ENCODE measurements at places on chromosomes 1 and 21. TPM values are rescaled to one million over a fixed set of nuclear protein-coding genes. Genes with fewer than 3 reads are reported as not detected.

PRAMEF5 gene
- not detected for total RNA-seq

AMY1C gene
- total RNA-seq = not detected

WNT9A gene
- total RNA-seq = 1.5 TPM

FAAP20 gene
- 15.5 TPM for total RNA-seq

HORMAD1 gene
- 0.39 TPM for total RNA-seq

DNA sequence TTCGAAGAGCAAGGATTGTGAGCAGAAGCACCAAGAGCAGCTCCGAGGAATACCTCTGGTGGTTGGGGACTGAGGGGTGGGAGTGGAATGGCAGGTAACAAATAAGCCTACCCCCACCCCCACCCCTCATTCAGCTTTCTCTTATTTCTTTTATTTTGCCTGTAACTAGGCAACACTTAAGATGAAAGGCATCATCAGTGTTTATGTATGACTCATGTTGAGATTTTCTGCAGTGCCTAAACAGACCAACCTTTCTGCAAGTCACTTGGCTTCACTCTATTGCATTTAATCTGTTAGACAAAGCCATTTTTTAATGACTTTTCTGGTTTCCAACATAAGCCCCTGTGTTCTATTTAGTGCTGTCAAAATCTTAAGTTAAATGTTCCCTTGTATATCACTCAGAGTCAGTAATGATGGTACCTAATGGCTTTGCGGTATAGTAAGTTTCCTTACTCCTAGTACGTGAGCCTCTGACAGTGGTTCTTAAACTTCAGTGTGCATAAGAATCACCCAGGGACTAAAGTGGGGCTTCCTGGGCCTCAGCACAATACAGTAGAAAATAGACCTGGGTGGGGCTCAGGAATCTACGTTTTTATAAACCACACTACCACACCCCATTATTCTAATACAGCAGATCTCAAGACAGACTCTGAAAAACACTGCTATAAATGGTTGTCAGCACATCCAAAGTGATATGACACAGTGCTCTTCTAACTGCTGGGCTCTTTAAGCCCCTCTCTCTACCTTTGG lies 19.9 kb downstream of the CASQ2 start:
- DNase-seq = no peak

DNA sequence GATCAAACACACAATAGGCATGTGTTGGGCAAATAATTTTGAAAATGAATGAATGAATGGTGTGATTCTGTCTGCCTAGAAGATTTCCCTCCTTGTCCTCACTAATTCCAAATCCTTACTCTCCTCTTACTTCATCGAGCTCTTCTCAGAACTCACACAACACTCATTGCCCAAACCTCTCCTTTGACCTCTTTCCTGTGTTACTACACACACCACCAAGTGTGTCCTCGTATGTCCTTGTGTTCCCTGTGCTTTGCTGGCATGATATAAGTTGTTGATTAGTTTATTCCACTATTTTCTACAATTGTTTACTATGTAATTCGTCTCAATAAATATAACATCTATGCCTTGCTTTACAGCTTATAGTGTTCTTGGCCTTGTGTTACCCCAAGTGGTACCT lies 41.4 kb upstream of the GALNT2 start:
- no peak for DNase-seq

DNA sequence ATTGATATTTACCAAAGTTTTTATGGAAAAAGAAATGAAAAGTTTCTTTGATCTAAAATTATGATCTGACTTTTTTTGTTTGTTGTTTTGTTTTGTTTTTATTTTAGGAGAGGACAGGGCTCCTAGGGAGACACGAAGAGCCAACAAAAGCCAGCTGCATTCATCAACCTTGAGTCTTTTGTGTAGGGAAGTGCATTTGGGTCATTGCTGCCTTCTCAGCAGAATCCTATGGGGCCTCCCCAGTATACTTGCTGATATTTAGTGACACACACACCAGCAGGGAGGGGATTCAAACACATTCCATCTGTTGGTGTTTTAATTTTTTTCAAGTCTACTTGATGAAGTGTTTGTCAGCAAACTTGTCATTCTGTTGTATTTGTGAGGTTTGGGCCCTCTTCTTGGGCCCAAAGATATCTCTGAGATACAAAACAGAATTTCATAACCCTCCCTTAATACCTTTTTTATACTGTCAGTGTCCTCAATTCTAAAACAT lies 203.5 kb downstream of the NTNG1 start:
- DNase-seq = no peak

GRCh38 chr1:119069682-119070081 lies 70.8 kb downstream of the WARS2 start:
- no peak for DNase-seq

GRCh38 chr1:9281071-9281827 lies 11.4 kb upstream of the SPSB1 start:
- no peak for DNase-seq

GRCh38 chr1:232477728-232478127 lies 152.2 kb downstream of the SIPA1L2 start:
- no peak for DNase-seq

DNA sequence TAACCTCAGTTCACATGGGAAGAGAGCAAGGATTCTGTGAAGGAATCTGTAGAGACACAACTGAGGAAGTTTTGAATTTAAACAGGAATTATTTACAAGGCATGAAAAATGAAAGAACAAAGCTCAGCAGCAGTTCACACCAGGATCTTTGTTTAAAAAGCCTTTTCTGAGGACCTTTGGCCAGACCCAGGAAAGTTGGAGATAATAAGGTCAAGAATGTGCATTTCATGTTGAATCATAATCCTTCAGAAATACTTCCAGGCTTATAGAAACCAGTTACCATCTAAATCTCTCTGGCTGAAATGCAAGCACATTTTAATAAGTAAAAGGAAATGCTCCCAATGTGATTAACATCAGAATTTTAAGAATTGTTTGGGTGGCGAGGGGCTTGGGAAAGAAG lies 2.7 kb downstream of the CLIC6 start:
- no peak for DNase-seq

DNA sequence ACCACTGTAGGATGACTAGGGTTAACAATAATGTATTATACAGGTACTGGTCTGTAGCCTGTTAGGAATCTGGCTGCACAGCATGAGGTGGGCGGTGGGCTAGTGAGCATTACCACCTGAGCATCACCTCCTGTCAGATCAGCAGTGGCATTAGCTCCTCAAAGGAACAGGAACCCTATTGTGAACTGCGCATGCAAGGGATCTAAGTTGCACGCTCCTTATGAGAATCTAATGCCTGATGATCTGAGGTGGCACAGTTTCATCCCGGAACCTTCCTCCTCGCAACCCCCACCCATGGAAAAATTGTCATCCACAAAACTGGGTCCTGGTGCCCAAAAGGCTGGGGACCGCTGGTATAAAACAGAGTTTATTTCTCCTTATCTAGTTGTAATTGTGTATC lies 147.6 kb downstream of the FGGY start:
- DNase-seq = no peak

- DNase-seq = no peak
Observed at GRCh38 chr1:76826072-76826845, 41.0 kb upstream of the ST6GALNAC5 start.

GRCh38 chr1:108154314-108154713 lies 45.8 kb downstream of the SLC25A24 start:
- DNase-seq = no peak

GRCh38 chr1:204502241-204502640 lies 7.6 kb upstream of the PIK3C2B start:
- DNase-seq = peak; percentile 75

DNA sequence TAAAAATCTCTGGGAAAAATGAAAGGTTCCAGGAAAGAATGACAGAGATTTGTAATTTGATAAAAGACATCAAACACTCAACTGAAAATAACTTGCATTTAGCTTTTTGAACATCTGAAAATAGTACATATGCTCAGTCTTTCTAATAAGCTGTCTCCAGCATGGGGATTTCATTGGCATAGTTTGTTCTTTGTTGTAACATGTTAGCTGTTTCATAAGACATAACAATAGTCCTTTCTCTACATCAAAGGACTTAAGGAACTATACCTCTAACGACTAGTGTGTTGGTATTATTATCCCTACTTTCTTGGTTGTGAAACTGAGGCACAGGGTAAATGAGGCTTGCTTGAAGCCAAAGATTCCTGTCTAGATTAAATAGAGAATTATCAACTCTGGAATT lies 22.0 kb downstream of the EIF2B3 start:
- DNase-seq = no peak

GRCh38 chr21:31752967-31753366 lies 21.0 kb upstream of the SCAF4 start:
- DNase-seq = no peak

DNA sequence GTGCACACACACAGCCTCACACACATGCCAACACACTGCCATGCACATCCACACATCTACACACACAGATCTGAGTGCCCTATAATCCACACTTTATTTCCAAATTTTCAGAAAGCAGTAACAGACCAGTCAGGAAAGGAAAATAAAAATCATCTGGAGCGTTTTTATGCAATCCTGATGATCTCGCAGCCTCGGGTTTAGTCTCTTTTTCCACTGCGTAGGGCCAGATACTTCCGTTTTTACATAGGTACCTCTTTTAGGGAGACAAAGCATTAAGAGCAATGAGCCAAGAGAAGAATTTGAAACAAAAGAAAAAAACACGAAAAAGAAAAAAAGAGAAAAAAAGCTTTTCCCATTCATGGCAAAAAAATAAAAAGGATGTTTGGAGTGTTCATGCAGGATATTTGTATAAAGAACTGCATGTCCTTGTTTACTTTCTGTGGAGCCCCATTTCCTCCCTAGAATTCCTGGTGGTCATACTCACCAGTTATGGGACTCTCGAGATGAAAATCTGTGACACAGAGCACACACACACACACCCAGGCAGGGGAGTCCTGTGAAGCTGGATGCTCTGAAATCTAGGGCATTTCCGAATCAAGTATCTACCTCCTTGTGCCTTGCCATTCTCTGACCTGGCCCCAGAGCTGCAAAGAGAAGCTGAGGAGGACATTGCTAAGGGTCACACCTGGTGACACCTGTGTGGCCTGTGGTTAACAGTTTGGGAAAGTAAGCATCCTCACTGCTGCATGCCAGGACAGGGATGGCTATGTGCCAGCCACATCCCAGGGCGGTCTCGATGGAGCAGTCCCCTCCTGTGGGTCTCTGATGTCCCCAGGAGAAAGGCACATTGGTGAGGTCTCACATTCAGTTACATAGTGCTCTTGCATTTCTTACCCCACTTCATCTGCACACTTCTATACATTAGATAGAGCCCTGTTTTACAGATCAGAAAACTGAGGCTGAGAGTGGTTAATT lies 83.6 kb downstream of the RUNX1 start:
- no peak for DNase-seq

DNA sequence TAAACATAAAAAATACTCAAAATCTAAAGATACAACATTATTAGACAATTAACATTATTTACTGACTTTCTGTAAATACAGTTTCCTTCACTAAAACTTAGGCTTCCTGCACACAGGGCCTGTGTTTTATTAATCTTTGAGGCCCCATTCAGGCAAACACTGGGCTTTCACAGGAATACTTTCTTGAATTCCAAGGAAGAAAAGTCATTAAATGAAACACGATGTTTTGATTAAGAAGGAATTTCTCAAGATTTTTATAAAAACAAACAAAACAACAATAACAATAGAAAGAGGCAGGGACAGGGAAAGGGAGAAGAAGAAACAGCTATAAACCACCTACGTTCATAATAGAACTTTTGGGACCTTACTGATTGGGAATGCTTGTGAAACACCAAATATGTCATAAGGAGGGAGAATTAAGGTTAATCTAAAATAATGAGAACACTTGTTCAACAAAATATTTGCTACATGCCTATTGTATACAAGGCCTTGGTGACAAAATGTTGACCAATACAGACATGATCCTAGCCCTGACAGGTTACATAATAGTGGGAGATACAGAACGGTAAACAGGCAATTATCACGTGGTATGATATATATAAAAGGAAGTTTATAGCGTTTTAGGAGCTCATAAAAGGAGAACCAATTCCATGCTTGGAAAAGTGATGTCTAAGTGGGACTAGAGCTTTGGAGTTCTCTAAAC lies 3.6 kb downstream of the DDAH1 start:
- no peak for DNase-seq

- DNase-seq = no peak
Observed at GRCh38 chr1:239443361-239443760, 57.0 kb downstream of the CHRM3 start.
